ENCODE measurements at places on chromosomes 12 and 14.

GRCh38 chr12:77433799-77434198 lies 368.4 kb upstream of the E2F7 start:
- no peak for DNase-seq

GRCh38 chr14:68508581-68508980 lies 284.3 kb downstream of the ZFP36L1 start:
- DNase-seq = no peak

DNA sequence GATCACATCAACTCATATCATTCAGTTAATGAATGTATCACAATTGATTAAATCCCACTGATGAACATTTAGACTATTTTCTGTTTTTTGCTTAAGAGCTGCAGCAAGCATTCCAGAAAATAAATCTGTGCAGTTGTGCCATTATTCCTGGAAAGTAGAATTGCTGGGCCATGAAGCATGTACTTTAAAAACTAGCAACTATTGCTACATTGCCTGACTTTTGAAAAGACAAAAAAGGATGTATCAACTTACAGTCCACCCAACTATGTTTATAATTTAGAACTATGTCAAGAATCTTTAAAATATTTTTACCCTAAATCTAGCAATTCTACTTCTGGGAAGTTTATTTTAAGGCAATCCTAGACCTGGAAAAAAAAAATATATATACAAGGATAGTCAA lies 33.4 kb upstream of the ERGIC2 start:
- DNase-seq = no peak

DNA sequence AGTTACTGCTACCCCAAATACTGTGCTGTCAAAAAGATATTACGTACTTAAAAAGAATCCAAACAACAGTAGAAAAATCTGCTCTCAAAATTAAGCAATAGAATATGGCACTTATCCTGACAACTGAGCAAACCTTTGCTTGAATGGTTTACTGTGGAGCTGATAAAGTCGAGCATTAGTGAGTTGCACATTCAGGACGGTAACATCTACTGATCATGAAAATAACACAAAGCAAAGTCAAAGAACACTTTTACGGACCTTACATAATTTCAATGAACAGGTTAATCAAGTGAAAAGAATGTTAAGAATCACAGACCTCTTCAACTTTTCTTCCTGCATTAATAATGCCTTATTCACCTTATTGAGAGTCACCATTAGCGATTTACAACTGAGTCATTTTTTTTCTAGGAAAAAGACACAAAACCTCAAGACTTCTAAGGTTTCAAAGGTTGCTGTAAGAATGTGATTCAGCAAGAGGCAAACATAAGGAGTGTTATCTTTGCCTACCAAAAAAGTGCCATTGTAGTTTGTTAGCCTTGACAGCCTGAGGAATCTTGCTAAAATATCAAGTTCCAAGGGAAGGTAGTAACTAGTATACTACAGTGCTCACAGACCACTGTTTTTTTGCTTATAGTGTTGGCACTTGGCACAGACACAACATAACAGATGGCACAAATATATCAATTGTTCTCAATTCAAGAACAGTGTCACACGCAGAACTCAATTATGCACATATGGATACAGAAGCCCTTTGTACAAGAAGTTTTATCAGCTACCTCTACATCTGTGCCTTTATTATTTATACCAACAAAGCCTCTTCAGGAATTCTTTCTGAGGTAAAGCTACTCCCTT lies 334.2 kb upstream of the RPL10L start:
- DNase-seq = no peak

DNA sequence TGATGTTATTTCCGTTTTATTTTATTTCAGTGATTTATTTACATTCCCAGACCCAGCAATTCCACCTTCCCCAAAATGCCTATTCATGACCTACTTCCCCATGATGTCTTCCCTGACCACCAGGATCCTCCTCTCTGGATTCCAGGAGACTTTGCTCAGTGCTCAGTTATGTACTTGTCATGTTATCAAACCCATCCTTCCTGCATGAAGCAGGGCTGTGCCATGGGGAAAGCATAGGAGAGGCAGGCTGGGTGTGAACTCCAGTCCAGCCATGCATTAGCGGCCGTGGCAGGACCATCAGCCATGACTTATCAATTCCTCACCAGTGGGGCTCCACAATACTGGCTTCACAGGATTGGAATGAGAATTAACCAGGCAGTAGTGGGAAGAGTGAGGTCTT lies 57.8 kb downstream of the B4GALNT3 start:
- DNase-seq = no peak

GRCh38 chr12:18620986-18621385 lies 116.8 kb downstream of the PLCZ1 start:
- no peak for DNase-seq

GRCh38 chr12:58248599-58248998 lies 307.2 kb downstream of the ATP23 start:
- no peak for DNase-seq
